ENCODE measurements at places on chromosomes 5 and 9. TPM values are rescaled to one million over a fixed set of nuclear protein-coding genes. Genes with fewer than 3 reads are reported as not detected.

Gene GMCL2
- not detected for total RNA-seq

Gene SPATA31C1
- total RNA-seq = not detected

Gene CCIN
- under 0.01 TPM for total RNA-seq

Gene PCDHB3
- total RNA-seq = 0.51 TPM

Gene CD72
- not detected for total RNA-seq

Gene TSSK1B
- total RNA-seq = not detected

Gene ZNF658
- total RNA-seq = 5.3 TPM

Gene FOXD4L3
- total RNA-seq = not detected

Gene GRM6
- not detected for total RNA-seq

Gene STRBP
- total RNA-seq = 11.4 TPM

Gene PCDHGA10
- total RNA-seq = 6.0 TPM

Gene CATSPER3
- total RNA-seq = not detected

Gene RMRP
- total RNA-seq = 10,291 TPM

Gene PCDHA9
- under 0.01 TPM for total RNA-seq

Gene NPR2
- 10.8 TPM for total RNA-seq

Gene FAM153A
- not detected for total RNA-seq

Gene C5
- total RNA-seq = 2.2 TPM

Gene TMEM203
- total RNA-seq = 31.1 TPM

Gene GDF9
- total RNA-seq = not detected

Gene KCNT1
- total RNA-seq = not detected

Data from dermis blood vessel endothelial cell (primary cell).